Caco-2 (cell line): ENCODE measurements at places on chromosomes 6 and 20.

DNA sequence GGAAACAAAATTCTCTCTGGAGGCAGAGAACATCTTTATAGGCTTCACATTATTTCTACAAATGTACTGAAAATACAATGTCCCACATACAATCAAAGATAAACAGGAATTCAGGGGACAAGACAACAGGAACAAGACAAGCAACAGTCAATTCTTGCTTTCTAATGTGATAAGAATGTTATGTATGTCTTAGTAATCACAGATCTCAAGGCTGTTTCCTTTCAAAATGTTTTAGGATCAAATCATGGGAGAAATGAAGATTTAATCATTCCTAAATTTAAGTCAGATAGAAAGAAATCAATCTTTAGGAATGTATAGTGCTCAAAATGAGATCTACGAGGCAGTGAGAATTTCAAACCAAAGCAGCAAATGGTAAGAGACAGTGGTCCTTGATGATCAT, 32.1 kb downstream of the NEDD9 start:
- no peak for DNase-seq

DNA sequence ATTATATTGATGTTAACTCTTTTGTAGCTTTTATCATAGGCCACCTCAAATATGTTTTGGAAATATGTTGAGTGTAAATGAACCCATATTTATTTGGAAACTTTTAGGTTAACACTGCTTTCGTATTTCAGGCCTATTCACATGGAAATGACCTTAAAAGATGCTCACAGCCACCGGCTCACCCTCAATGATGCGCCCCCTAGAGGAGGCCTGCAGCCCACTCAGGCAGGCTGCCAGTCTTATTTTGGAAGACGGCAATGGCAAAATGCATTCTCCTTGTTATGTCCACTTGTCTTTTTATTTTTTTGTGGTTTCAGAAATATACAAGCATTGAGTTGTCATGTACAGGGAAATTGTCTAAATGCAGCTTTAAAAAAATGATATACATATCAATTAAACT, 869.7 kb downstream of the PHF3 start:
- DNase-seq, result peak; percentile 52

- DNase-seq, result no peak
These were observed 64.3 kb downstream of the ADTRP start for GRCh38 chr6:11714116-11714797.

- no peak for DNase-seq
These were observed 312.9 kb downstream of the SAMD5 start for GRCh38 chr6:147821295-147821897.

- DNase-seq, result no peak
These were observed 596.2 kb downstream of the KIF16B start for GRCh38 chr20:15977026-15977425.

- no peak for DNase-seq
These were observed 1129.5 kb downstream of the EPHA7 start for GRCh38 chr6:92289831-92290230.

DNA sequence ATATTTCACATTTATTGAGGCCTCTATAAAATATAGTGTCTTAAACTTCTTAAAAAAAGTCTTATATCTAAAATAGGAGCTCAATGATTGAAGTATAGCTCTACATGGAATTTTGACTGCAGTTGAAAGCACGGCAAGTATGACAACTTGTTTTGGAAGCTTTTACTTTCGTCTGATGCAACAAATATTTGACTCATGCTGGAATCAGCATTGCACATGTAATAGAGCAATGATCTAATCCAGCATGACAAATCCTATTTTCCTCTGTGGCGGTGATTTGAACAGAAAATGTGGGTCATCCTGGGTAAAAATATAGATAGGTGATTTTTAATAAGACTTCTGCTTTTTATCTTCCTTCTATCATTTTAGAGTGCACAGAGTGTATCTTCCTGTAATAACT, 111.6 kb downstream of the TINAG start:
- no peak for DNase-seq

DNA sequence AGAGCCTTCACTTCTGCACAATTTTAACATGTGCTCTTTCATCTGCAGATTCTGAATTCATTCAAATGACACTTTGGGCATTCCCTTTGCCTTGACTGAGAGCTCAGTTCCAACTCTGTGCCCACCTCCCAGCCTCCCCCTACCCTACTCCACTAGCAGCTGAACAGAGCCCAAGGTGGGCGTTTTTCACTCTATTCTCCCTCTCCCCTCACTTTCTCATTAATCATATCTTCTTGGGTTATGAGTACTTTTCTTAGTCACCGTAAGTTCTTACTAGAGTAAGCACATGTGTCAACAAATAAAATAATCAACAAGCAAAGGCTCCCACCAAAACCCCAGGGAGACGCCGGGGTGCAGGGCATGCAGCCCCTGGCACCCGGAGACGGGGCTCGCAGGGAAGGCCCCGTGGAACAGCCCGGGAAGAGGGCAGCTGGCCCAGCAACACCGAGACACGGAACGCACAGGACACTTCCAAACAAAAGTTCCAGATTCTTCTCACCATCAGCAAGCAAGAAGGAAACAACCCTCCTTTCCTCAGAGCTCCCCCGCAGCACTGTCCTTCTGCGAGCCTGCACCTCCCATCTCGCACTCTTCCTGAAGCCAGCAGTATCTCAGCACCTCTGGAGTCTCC, 34.1 kb downstream of the TAF4 start:
- DNase-seq, result no peak

DNA sequence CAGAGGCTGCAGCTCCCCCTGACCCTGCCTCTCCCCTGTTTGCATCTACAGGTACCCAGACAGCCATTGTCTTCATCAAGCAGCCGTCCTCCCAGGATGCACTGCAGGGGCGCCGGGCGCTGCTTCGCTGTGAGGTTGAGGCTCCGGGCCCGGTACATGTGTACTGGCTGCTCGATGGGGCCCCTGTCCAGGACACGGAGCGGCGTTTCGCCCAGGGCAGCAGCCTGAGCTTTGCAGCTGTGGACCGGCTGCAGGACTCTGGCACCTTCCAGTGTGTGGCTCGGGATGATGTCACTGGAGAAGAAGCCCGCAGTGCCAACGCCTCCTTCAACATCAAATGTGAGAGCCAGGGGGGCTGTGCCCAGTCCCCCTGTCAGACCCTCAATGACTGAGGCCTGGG, 42.1 kb upstream of the SRF start:
- no peak for DNase-seq

GRCh38 chr6:137013738-137014602, 30.8 kb downstream of the IL20RA start:
- DNase-seq, result peak; percentile 43

DNA sequence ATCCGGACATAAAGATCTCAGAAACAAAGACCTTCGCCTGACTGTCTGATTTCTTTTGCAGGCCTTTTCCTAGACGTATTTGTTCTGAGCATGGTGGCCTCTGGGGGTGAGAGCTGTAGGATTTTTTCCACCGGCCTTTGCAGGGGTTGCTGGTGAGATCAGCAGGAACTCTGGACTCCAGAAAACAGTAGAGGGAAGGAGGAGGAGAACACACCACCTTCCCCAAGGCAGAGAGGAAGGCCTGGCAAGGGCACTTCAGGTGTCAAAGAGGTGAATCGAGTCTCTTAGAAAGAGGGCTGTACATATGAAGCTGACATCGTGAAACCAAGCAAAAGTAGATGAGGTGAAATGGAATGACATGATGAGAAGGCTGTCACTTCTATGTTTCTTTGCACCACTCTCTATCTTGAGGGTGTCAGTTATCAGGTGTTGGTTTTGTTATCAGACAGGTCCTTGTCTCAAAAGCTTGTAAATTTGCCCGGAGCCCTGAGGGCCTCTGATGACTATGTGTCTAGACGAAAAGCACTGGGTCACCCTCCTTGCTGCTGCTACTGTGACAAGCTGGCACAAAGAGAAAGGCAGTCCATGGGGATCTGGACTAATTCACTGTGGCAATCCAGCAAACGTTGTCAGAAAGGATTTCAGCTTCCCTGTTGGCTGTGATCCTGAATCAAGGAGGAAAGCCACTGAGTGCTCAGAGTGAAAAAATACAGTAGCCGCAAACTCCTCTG, 91.3 kb upstream of the MAP3K7 start:
- DNase-seq, result no peak

DNA sequence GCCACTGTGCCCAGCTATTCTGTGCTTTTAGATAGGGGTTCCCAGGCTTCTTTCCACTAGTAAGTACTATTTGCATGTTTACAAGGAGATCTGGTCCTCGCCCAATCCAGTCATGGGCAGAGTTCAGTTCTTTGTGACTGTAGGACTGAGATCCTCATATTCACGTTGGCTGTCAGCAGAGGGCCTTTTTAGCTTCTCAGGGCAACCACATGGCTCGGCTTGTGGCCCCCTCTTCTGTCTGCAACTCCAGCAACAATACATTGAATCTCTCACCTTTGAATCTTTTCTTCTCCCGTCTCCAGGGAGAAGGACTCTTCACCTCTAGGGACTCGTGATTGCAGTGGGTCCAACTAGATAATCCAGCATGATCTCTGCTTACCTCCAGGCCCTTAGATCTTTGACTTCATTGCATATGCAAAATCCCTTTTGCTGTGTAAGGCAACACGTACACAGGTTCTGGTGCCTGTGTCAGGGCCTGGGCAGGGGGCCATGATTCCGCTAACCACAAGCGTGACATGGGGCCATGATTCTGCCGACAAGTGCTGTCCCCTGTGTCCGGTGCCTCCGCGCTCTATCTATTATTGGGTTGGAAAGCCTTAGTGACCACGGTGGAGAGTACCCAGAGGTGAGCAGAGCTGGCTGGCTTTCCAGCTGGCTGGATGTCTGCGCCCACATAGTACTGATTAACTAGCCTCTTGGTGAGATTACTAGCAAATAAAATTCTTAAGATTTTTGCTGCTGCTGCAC, 5.1 kb downstream of the CCR6 start:
- DNase-seq, result no peak

DNA sequence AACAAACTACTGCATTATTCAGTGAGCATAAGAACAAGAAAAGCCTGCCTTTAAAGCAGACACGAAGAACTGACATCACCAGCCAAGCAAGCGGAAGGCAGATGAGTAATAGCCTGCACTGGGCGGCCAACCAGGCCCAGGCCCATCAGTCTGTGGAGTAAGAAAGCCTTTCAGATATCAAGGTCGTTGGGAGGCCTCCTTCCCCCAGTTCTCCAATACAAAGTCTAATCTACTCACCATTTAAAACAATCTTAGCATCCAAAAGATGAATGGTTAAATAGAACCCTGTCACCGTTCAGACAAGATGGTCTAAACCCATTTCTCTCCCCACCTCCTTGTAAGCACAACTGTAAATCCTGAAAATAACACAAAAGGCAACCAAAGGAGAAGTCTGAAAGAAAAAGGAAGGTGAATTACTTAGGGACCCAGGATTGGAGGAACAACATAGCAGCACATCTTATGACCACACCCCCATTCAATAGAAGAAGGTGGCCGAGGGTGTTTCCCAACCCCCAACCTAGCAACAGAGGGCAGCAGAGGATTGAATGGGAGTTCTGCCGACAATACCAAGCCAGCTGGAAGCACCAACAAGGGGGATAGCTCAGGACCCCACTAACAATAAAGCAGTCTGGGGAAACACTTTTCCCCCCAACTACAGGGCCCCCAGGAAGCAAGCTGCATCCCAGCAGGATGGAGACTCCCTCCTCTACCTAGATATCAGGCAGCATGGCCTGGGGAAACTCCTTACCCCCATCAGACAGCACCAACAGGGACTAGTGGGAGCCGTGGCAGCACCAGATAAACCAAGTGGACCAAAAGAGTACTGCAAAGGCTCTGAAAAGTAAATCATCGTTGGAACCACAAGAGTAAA, 67.9 kb downstream of the ZHX3 start:
- peak; percentile 73 for DNase-seq

- DNase-seq, result peak; percentile 88
These were observed 15.8 kb upstream of the RBPJL start for GRCh38 chr20:45290677-45291355.

DNA sequence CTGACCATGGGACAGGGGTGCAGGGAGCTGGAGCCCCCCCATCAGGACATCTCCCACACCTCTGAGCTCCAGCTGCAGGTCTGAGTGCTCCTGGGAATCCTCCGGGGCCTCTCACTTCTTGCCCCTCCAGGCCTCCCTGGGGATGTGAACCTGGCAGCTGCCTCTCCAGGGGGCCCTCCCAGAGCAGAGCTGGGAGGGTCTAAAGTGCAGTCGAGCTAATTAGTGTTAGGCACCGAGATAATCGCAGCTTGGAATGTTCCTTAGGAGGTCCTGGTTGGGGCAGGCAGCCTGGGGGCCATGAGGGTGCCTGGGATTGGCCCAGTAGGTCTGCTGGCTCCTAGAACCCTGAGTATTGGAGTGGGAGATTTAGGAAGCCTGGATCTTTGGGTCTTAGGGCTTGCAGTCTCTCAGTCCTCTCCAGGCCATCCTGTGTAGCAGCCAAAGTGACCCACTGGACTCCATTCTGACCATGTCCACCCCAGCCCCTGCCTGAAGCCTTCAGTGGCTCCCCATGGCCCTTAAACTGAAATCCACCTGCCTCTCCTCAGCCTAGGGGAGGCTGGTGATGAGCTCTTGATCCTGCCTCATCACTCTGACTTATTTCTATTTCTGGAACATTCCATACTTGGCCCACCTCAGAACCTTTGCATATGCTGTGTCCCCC, 26.0 kb downstream of the CEBPB start:
- DNase-seq, result peak; percentile 98

- DNase-seq, result peak; percentile 98
These were observed 828 bp upstream of the DSTN start for GRCh38 chr20:17568972-17569521.

GRCh38 chr6:99187429-99187828, 162.0 kb downstream of the FAXC start:
- DNase-seq, result no peak

GRCh38 chr6:159098636-159099106, 53.9 kb upstream of the TAGAP start:
- no peak for DNase-seq

DNA sequence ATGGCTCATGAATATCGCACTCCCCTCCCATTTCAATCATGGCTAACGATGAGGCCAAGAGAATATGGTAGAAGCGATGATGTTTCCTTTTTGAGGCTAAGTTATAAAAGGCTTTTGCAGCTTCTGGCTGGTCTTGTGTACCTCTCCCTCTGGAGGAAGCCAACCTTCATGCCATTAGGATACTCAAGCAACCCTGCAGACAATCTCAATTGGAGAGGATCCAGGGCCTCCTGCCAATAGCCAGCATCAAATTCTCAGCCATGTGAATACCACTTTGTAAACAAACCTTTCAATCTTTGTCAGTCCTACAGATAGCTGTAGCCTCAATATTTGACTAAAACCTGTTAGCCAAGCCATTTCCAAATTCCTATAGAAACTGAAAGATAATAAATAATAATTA, 738.4 kb downstream of the KIF16B start:
- DNase-seq, result no peak

- no peak for DNase-seq
These were observed 63.7 kb downstream of the PAK5 start for GRCh38 chr20:9775176-9775575.

DNA sequence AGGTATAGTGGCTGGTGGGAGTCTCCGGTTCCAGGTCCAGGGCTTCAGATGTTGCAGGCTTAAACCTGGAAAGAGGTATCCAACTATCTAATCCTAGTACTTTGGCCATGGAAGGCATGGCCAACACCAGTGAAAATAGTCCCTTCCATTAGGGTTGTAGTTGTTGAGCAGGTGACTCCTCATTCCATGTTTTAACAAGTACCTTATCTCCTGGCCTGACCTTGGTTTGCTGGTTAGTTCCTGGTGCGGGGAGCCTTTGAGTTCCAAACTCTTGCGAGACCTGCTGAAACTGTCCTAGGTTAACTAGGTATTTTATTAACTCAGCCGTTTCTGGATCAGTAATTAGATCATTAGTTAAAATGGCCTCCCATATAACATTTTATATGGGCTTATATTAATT, 165.1 kb upstream of the PROKR2 start:
- no peak for DNase-seq
